ENCODE measurements at places on chromosomes 12 and 14.
A peak's percentile ranks its signal among the peaks of the same experiment; 100 is the strongest.

GRCh38 chr12:32583534-32583933 is 95.6 kb upstream of the DNM1L start:
- DNase-seq, result no peak

GRCh38 chr14:79137045-79137430 is 966.9 kb downstream of the NRXN3 start:
- DNase-seq, result no peak

DNA sequence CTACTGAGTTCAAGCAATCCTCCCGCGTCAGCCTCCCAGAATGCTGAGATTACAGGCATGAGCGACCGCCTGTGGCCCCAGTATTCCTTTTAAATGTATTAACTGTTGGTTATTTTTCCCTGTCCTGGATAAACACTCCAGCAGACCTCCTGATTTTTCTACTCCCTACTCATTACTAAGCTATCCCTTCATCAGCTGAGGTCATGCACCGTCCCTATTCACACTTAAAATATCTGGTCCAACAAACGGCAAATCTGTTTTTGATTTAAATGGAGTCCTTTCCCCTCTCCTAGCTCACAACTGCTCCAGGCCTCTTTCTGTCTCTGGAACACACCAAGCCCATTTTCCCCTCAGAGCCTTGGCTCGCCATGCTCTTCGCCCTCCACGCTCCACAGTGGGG is 1003.3 kb upstream of the TMEM132C start:
- DNase-seq, result no peak

DNA sequence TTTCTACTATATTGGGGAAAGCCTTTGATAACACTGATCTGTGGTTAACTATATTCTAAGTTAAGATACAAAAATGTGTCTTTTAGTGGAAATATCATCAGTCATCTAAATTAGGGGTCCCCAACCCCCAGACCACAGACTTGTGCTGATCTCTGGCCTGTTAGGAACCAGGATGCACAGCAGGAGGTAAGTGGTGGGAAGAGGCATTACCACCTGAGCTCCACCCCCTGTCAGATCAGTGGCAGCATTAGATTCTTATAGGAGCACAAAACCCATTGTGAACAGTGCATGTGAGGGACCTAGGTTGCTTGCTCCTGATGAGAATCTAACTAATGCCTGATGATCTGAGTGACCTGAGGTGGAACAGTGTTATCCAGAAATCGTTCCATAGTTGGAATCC is 28.3 kb upstream of the LIN7A start:
- DNase-seq, result no peak

- DNase-seq, result no peak
Observed at GRCh38 chr14:99352688-99353280, 80.8 kb upstream of the BCL11B start.

DNA sequence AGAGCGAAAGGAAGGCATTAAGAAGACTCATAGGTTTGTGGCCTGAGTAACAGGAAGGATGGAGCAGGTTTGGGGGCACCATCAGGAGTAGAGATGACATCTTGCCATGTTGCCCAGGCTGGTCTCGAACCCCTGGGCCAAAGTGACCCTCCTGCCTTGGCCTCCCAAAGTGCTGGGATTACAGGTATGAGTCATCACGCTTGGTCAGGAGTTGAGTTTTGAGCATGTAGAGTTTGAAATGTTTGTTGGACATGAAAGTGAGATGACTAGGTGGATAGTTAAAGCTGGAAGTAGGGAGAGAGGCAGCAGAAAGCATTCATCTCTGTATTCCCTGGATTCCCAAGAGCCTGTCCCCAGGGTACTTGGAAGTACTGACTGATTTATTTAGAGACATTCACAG is 112.6 kb downstream of the ERC1 start:
- DNase-seq, result no peak

DNA sequence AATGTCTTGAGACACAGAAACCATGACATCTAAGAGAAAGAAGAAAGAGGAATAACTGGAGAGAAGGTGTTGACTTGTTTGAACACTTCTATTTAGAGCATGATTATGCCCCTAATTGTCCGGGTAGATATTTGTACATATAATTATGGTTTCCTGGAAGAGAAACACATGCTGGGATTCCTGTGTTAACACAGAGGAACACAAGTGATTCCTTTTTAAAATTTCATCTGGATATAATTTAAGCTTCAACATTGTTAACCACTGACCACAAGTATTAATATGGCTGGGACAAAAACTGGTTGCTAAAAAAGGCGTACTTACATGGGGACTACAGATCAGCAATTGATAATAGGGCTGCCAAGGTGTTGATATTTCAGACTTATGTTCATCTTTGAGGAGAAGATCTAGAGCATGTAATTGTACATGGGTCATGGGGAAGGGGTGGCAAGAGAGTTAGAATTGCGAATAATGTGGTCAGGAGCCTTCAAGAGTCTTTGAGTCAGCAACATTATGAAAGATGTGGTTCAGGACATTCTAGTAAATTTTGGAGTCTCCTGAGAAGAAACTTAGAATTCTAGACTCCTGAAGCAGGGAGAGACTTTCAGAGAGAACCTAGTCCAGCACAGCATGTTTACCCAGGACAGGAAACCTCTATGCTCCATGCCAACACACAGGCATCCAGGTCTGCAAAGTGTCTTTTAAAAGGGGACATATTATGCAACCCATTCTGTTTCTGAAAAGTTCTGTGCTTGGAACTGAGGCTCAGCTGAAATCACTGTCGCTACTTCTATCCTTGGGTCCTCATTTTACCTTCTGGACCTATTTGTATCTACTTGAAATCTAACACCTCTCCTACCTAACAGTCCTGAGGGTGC is 56.5 kb downstream of the SLC38A1 start:
- DNase-seq, result no peak

DNA sequence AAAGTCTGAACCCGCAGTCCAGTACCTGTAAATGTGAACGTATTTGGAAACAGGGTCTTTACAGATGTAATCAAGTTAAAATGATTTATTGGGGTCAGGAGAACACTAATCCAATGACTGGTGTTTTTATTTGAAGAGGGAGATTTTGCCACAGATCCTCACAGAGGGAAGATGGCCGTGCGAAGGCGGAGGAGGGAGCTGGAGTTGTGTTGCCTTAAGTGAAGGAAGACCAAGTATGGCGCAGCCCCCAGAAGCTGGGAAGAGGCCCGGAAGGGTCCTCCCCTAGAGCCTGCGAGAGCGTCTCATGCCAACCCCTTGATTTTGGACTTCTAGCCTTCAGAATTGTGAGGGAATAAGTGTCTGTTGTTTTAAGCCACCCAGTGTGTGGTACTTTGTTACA is 102.8 kb upstream of the NUDT4 start:
- DNase-seq, result no peak

DNA sequence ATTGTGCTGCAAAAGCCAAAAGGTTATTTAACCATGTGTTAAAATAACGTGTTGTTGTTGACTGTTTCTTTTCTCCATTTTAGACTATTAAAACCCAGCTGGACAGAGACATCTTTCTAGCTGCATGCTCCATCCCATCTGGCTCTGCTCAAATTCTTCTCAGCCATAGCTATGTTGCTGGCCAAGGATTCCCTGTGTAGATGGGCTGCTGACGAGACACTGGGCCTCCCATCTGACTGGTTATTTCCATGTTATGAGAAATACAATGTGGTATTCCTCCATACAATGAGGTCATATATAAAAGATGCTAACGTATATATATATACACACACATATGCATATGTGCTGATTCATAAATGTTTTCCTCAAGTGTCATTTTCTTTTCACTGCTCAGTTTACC is 30.1 kb downstream of the MED13L start:
- no peak for DNase-seq

DNA sequence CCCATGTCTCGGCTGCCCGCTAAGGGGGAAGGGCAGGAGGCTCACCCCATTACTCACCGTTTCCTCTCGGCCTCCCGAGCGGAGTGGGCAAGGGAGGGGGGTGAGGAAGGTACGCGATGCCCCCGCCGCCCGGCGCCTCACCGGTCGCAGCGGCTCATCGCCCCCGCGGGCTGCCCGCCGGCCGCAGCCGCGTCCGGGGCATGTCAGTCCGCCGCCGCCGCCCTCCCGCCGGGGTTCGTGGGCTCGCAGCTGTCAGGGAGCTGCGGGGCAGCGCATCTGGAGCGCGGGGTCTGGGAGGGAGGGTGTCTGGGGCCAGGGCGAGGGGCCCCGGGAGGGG is 461 bp downstream of the SLC8A3 start:
- no peak for DNase-seq

DNA sequence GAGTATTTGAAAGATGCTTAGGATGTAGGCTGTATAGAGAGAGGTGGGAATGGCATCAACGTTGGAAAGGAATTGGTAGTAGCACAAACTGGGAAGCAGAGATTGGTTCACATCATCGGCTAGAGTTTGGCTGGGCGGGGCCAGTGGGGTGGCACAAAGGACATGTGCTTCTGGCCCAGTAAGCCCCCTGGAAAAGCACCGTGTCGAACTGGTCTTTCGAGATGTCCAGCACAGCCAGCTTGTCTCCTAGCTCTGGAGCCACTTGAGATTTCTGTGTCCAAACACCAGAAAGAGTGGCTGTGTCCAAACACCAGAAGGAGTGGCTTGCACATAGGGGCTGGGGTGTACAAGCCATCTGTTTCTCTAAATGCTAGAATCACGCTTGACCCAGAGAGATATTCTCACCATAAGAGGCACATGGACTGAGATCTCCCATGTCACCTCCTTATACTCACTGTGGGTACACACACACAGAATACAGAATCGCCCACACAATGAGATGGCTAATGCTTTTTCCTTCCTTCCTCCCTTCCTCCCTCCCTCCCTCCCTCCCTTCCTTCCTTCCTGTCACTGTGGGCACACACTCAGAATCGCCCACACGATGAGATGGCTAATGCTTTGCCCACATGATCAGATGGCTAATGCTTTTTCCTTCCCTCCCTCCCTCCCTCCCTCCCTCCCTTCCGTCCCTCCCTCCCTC is 41.8 kb upstream of the KCNK13 start:
- DNase-seq, result no peak

DNA sequence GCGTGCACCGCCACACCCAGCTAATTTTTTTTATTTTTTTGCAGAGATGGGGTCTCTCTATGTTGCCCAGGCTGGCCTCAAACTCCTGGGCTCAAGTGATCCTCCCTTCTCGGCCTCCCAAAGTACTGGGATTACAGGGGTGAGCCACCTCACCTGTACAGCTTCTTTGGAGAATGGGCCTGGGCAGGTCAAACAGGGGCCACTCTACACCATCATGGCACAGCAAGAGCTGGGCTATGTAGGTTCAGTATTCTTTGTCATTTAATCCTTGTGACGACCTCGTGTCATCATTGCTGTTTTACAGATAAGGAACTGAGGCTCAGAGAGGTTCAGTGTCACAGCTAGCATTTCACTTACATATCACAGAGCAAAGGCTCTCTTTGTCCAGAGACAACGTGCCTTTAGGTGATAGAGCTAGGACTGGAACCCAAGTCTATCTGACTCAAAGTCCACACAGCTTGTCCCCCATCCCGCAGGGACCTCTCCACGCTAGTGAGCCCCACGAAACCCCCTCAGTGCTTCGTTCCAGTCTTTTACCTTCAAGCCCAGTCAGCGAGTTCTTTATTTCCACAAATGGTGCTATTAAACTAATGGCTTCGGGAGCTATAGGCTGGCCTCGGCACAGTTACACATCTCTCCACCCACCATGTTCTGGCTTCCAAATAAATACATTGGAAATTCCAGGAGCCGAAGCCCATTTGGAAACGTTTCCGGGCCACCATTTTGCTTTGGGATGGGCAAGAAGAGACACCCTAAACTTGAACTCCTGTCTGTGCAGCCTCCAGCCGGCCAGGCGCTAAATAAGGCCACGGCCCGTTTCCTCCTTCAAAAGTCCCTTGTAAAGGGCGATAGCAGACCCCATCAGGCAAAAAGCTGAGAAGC is 660 bp upstream of the MAP1LC3B2 start:
- DNase-seq, result no peak

DNA sequence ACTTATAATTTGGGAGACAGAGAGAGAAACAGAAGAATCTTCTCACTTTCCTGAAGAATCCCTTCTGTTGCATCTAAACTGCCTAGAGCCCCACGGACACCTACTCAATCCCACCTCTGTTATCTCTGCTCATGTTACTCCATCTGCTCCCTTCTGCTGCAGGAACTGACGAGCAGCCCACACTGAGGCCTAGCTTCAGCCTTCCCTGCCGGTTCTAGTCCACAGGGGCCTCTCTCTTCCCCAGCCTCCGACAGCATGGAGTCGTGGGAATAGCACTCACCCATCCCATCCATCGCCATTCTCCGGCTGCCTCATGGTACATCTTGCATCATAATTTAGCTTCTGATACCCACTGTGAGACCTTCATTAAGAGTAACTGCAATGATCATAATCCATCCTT is 4.0 kb downstream of the RAB15 start:
- no peak for DNase-seq

GRCh38 chr14:90467501-90467900 is 70.7 kb downstream of the CALM1 start:
- DNase-seq, result no peak

- DNase-seq, result peak; percentile 29
Observed at GRCh38 chr12:5884285-5884684, 60.8 kb downstream of the ANO2 start.

GRCh38 chr12:242496-242895 is 20.1 kb downstream of the SLC6A13 start:
- DNase-seq, result peak; percentile 17

DNA sequence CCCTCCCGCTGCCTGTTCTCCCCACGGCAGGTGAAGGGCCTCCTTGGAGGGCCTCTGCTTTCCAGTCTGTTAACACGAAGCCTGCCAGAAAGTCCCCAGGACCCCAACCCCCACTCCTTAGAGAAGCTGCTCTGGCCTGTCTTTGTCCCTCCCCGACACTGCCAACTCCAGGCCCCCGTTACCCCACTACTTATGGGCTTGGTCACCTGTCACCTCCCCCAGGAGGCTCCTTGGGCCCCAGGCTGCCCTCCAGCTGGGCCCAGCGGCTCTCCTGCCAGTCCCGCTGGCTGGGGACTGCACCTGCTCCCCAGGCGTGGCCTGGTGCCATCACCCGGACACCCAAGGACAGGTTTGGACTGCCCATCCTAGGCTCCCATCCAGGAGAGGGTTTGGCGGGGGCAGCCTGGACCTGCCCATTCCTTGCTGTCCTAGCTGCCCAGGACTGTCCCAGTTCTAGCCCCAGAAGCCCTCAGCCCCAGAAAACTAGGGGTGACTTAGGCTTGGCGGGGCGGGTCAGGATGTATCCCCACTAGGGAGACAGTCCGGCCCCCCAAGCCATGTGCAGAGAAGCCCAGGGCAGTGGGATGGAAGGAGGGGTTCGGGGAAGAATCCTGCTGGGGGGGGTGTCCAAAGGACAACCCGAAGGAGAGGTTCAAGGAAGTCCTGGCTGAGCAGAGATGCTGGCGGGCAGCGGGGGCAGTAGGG is 155.7 kb upstream of the C14orf180 start:
- peak; percentile 46 for DNase-seq

DNA sequence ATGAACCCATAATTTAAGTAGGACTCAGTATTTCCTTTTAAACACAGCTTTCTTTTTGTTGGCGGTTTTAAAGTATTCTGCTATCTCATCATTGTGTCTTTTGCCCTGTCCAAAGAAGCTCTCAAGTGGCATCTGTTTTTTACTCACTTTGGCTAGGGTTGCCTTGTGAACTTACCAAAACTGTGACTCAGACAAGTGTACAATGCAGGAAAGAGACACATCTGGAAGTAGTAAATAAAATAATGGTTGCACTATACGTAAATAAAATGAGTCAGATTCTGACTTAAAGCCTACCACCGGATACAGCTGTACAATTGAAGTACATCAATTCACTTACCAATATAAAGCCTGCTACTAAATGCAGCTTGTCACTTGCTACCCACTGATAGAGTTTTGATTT is 619.2 kb upstream of the LRFN5 start:
- DNase-seq, result no peak

GRCh38 chr12:66000958-66001357 is 129.6 kb downstream of the LLPH start:
- DNase-seq, result no peak

GRCh38 chr12:48003226-48004052 is 837 bp downstream of the COL2A1 start:
- no peak for DNase-seq
